Stromal cell of bone marrow (primary cell): ENCODE measurements at places on chromosomes 12 and 14.

- no peak for DNase-seq
These were observed 1995.9 kb upstream of the SEL1L start for GRCh38 chr14:83529531-83529930.

- peak; percentile 22 for DNase-seq
These were observed 82.6 kb upstream of the SLC38A4 start for GRCh38 chr12:46908236-46908935.

DNA sequence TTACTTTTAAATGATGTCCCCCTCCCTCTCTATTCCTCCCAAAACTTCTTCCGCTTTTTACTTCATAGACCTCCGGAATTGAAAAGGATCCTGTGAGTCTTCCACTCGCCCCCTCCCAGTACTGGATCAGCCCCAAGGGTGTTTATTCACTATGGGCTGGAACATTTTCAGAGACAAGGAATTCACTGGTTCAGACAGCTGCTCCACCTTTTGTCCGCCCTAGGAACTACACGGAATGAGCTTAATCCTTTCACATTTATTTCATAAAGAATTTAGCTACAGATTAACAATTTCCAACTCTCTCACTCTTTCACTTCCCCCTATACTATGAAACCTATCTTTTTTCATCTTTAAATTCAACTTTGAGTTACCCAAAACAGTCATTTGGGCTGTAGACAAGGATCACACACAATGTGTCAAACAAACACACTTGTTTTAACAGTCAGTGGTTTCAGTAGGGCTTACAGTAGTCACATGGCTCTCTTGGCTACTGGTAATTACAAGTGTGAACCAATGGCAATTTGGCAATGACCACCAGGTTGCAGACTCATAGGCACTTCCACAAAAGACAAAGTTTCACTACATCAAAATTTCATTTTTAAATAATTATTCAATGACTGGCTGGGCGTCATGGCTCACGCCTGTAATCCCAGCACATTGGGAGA lies 20.6 kb downstream of the CNIH1 start:
- DNase-seq, result peak; percentile 49

- DNase-seq, result peak; percentile 98
These were observed 18.4 kb downstream of the ANO6 start for GRCh38 chr12:45234139-45234865.

DNA sequence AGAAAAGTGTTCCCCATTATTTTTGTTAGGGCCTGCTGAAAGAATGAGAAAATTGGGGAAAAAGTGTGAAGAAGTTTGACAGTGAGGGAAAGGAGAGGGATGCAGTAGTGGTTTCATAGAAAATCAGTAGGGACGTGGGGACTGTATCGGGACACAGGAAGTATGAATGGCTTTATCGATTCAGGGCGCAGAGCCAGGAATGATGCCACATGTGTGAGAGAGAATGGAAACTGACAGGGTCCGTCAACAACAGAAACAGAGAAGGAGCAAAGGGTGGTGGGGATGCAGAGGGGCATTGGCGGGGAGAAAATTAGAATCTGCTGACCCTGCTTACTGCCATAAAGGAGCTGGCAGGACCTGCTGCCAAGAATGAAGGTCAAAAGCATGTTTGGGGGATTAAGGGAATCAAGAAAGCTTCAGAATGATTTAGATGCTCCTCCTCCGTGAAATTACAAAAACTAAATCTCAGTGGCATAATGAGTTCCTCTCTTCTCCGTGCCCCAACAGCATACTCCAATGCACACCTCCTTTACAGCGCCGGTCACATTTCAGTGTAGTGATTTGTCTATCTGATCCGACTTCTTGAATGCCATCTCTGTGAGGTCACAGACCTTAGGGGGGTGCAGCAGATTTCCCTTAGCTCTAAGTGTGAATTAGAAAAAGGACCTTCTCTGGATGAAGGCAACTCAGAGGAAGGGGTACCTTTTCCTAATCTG lies 92.6 kb downstream of the EMP1 start:
- DNase-seq, result no peak

GRCh38 chr14:100463937-100464336 lies 123.3 kb downstream of the BEGAIN start:
- no peak for DNase-seq

DNA sequence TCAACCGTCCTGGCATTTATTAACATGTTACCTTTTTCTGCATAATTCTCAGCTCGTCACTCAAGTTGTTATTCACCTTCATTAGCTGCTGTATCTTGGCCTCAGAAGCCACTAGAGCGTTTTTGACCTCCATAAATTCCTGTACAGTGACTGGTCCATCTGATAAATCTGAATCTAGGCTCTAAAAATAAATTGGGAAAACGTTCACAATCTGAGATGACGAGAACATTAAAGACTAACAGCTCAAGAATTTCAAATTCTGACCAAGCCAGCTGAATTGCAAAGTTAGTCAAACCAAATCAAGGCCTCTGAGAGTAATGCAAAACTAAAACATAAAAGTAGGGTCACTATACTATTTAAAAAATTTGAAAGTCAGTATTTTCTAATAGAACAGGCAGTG lies 45.0 kb downstream of the GIT2 start:
- DNase-seq, result peak; percentile 79

DNA sequence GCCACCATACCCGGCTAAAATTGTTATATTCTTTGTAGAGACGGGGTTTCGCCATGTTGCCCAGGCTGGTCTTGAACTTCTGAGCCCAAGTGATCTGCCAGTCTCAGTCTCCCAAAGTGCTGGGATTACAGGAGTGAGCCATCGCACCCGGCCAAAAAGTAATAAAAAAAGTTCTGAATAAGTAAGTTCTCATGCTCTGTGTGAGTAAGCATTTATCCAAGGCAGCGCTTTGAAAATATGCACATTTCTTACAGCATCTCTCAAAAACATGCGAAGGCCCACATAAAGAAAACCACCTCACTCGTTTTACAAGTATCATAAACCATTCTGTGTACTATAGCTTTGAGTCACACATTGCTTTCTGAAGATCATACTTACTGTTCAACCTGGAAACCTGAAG lies 8.6 kb downstream of the GIT2 start:
- DNase-seq, result no peak

DNA sequence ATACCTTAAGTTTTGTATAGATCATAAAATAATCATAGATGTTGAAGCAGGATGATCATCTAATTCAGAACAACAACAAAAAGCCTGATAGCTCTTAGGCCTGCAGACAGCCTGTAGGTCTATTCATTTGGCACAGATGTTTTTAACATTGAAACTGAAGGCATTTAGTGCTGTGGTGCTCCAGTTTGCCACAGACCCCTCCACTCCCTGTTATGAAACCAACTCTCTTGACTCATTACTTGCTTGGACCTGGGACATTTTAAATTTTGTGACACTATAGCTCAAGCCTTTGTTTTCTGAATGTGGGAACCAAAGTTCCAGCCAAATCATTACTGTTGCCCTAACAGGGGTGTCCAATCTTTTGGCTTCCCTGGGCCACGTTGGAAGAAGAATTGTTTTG lies 9.1 kb downstream of the PRKCH start:
- DNase-seq, result no peak

DNA sequence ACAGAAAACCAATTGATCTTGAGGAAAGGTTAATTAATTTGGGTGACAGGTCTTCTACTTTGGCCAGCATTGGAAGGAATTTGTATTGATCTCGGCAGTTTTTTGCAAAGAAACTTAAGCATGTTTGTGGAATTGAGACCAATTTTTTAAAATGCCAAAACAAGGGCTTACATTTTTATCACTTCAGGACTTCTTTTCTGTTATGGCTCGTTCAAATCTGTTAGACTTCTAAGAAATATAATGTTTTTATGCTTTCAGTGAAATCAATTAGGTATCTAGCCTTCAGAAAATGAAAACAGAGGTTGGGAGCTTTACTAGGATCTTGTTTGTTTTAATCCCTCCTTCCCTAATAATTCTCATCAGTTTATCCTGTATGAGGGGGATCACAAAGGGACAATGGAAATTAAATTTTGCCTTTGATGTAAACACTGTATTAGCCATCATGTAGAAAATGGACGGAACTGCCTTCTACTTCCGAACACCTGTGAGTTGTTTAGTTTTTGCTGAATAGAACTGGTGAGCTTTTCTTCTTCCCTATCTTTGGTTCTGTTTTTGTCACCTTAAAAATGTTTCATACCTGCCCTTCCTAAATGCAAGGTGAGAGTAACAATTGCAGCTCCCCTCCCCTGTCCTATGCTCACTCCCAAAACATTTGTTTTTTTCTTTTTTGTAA lies 7.8 kb downstream of the FOXA1 start:
- no peak for DNase-seq

GRCh38 chr12:55899082-55899481 lies 28.6 kb downstream of the PYM1 start:
- peak; percentile 25 for DNase-seq

DNA sequence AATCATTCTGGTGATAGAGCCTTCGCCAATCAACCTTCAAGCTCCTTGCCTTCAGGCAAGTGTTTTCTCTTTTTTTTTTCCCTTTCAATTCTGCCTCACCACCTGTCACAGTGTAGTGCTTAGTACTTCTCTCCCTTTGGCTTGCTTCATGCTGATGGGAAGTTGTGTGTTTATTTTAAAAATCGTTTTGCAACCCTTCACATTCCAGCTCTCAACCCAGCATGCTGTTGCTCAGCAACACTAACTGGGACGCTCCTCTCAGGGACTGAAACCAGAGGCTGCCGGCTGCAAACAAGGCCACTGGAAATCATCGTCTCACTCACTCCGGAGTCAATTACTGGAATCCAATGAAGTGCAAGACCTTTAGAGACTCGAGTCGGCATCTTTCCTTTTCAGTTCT lies 342.7 kb downstream of the PRKD1 start:
- DNase-seq, result peak; percentile 89

DNA sequence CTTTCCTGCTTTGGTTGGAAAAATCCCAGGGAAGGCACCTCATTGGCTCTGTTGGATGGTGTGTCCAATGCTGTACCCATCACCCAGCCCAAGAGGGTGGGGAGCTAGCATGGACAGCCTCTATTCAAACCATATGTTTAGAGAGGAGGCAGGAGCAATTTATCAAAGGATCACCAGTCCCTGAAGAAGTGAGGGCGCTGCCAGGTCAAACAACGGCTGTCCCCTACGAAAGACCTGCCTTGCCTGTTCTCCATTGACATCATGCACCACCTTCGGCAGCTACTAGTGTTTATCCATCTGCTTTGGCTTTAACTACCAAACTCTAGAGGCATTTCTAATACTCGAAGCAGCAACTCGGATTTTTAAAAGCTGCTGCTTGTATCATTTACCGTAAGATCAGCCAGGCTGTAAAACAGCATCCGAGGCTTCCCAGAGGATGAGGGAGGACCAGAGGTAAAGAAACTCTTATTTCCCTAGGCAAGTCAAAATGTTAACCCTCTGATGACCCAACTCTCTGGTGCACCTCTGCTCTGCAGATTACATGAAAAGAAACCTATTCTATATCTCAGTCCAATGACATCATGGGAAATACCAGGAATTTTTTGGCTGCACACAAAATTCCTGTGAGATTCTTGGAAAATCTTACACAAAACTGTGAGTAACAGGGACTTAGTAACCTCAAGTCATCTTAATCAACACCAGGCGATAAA lies 720.9 kb upstream of the TBX3 start:
- peak; percentile 62 for DNase-seq
